ENCODE measurements at places on chromosomes 11 and 22. TPM values are rescaled to one million over a fixed set of nuclear protein-coding genes. Genes with fewer than 3 reads are reported as not detected.

GRCh38 chr11:124934862-124935547 lies 842 bp downstream of the HEPACAM start:
- DNase-seq, result no peak

DNA sequence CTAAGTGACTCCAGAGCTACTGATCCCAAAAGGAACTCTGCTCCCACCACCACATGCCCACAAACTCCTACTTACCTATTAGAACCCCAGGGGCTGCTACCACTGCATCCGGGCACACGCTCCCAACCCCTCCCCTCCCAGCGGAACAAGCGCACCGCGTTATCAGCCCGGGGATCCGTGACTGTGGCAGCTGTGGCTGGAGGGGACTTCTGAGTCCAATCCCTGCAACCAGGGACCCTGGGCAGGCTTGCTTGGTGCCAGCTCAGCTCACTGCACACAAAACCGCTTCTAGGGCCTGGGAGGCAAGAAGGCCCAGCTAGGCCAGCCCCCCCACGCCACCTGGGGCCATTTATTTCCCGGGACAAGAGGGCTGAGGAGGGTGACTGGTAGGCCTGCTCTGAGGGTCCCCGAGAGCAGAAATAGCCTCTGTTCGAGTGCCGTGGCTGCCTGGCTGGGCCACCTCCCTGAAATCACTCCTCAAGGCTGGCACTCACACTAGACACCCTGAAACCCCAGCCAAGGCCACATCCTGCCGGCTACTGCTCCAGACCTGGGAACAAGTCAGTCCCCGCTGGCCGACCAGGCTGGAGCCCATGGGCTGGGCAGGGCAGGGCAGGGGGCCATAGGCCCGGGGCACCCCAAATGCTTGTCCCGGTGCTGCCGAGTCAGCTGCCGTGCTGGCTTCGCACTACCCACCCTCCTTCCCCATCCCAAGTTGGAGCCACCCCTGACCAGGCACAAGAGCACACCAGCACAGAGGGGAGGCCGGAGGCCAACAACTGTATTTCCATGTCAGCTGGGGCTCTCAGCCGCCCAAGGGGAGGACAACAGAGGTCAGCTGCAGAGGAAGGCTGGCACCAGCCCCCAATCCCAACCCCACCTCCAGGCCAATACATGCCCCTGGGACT lies 1.9 kb upstream of the IFITM10 start:
- DNase-seq, result no peak

DNA sequence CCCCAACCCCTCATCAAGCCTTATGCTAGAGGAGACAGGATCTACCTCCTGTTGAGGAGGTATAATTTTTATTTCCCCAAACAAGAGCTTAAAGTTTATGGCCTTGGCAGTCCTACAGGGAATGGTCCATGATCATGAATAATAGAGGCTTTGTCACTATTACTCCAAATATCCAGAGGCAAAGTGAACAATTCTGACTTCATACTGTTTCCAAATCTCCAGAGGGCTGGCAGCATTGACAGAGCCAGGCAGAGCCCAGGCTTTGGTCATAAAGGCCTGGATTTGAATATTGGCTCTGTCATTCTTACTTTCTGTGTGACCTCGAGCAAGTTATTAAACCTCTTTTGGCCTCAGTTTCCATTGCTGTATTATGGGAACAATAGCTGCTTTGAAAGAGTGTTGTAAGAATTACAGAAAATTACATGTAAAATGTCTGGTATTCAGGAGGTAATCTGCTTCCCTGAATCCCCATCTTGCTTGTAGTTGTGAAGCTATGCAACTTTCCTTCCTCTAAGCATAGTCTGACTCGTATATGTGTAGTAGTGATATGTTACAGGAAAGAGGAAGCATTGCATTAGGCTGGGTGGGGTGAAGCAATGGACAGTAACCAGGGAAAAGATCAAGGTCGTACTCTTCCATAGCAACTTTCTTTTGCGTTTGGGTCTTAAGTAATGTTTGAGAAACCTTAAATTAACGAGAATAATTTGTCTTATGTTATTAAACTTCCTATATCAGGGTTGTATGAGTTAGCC lies 88.8 kb downstream of the CD44 start:
- DNase-seq, result no peak

The ADM gene
- total RNA-seq, result 95.5 TPM

The PITPNM1 gene
- 43.8 TPM for total RNA-seq
